Omental fat pad (tissue), 4 donors: ENCODE measurements at places on chromosomes 12 and 14. TPM values are rescaled to one million over a fixed set of nuclear protein-coding genes. Genes with fewer than 3 reads are reported as not detected.

The COX8C gene
- not detected for total RNA-seq

The IKZF4 gene
- 10.3 TPM for total RNA-seq

The STON2 gene
- 8.0 TPM for total RNA-seq

The BATF gene
- 22.8 TPM for total RNA-seq

The TSPAN19 gene
- total RNA-seq, result not detected

The SLC38A1 gene
- 22.3 TPM for total RNA-seq

DNA sequence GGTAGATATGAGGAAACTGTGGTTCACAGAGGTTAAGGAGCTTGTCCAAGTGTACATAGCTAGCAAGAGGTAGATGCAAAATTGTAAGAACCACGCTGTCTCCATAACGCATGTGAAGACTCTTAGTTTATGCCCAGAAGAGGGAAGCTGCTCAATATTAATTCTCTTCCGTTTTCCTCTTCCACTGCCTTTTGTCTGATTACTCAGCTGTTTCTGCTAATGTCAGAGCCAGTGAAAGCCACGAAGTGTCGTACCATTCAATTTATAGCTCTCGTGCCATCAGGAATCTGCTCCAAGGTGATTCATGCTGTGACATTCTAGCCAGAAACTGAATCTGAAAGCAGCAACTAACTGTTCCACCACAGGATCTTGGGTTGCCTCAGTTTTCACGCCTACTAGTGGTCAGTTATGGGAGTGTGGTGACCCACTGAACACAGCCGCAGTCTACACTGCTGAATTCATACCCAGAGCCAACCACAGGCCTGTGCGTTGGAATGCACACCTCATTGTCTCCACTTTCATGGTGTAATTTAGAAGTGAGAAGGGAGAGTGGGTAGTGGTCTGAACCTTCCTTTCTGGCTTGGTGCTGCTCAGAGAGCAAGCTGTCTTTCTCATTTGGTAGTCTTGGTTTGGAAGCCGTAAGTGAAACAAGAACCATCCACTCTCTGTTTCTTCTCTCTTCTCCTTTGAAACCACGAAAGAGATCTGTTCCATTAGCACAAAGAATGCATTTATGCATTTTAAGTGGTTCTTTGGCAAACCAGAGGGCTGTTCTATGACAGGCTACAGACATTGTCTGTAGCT is 74.2 kb upstream of the NAP1L1 start:
- DNase-seq, result no peak

GRCh38 chr12:67082221-67082620 is 186.9 kb upstream of the CAND1 start:
- no peak for DNase-seq

GRCh38 chr14:33788161-33788560 is 162.7 kb downstream of the EGLN3 start:
- DNase-seq, result no peak

- no peak for DNase-seq
These were observed 82.4 kb downstream of the ITPK1 start for GRCh38 chr14:93033084-93033982.
